Suppressor macrophage treated with lipopolysaccharide for 4 hours (primary cell): ENCODE measurements at places on chromosomes 3 and 15.

DNA sequence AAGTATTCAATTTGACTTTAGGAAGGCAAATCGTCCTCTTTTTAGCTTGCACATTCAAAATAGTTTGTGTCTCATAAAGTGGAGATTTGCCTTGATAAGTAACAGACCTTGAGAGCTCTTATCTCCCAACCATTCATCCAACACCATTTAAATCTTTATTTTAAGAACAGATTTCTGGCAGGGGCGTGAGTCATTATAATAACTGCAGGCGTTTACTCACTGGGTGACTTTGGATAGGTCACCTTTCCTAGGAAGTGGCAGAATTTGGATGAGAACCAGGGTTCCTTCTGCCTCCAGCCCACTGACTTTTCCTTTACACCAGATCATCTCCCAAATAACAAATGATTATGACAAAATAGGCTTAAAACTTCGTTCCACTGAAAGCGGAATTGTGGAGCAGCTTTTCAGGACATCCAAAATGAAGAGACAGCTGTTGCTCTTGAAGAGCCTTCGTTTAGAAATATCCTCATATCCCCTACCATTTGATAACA, 5.0 kb downstream of the LMCD1 start:
- DNase-seq: no peak

- no peak for DNase-seq
Observed at GRCh38 chr3:31968369-31968926, 12.6 kb downstream of the OSBPL10 start.

DNA sequence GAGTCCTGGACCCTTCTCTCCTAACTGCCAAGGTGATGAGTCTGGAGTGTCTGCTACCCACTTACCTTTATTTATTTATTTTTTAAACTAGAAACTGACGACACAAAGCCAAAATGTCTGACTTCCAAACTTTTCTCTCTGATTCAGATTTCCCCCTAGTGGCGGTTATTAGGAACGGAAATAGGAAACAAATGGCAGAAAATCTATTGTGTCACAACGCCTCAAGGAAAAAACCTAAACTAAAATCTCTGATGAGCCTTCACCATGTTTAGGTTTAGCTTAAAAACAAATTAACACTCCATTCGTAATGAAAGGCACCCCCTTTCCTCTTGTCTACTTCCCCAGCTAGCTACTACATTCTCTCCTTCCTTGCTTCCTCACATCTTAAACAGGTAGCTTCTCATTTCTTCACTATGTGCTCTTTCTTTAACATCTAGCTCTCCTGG, 94.0 kb upstream of the MEX3B start:
- peak; percentile 54 for DNase-seq

- DNase-seq: peak; percentile 36
Observed at GRCh38 chr3:197001972-197002700, 27.5 kb downstream of the MELTF start.

DNA sequence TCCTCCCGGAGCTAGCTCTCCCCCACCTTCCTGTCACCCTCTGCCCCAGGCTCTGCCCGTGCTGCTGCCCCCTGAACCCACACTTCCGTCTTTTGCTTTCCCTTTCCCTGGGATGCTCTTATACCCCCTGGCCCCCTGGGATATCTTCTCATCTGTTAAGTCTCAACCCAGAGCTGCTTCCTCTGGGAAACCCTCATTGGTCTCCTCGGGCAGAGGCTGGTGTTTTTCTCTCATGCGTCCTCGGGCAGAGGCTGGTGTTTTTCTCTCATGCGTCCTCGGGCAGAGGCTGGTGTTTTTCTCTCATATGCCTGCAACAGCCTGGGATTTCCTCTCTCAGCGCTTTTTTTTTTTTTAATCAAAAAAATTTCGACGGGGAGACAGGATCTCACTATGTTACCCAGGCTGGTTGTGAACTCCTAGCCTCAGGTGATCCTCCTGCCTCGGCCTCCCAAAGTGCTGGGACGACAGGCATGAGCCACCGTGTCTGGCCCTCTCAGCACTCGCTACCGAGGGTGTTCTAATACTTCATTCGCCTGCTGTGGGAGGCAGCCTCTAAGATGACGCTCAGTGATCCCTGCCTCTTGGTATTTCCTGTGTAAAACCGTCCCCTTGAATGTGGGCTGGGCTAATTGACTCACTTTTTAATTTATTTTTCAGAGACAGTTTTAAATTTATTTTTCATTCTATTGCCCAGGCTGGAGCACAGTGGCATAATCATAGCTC, 62.7 kb upstream of the TFRC start:
- DNase-seq: no peak

GRCh38 chr3:59709702-59710553, 660.1 kb upstream of the CFAP20DC start:
- peak; percentile 58 for DNase-seq

DNA sequence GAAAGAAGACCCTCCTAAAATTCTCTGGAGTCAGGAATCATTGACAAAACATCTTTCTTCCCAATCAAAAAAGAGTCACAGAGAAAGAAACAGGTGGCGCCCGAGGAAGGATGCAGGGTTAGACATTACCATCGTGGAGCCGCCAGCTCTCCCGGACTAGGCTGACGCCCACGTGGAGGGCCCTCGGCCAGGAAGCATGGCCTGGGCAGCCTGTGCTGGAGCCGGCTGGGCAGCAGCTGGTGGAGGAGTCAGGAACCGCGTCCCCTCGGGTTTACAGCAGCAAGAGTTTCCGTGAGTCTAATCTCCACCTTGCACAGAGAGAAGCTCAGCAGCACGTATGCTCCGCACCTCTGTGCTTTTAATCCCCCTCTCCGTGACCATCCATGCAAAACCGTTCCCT, 533.7 kb upstream of the ATP11B start:
- no peak for DNase-seq

DNA sequence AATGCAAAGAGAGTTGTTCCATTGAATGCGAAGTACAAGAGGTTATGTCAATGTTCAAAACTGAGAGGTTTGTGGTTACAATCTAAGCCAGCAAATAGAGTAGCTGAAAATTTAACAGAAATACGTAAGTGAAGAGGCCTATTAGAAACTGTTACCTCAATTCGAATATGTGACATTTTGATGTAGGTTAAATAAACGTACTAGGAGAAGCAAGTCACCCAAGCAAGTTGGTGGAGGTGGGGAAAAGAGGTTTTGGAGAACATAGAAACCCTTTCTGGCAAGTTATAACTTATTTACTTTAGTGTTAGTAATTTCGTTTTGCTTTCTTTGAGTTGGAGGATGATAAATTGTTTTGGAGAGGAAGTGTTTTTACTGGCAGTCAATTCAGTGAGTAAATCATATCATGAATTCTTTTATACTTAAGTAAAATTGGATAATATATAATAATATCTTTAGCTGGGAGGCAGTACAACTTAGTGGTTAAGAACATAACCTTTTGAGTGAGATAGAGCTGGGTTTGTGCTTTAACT, 91.2 kb upstream of the NAALADL2 start:
- no peak for DNase-seq

- DNase-seq: no peak
Observed at GRCh38 chr3:62135741-62136140, 237.6 kb downstream of the FEZF2 start.

DNA sequence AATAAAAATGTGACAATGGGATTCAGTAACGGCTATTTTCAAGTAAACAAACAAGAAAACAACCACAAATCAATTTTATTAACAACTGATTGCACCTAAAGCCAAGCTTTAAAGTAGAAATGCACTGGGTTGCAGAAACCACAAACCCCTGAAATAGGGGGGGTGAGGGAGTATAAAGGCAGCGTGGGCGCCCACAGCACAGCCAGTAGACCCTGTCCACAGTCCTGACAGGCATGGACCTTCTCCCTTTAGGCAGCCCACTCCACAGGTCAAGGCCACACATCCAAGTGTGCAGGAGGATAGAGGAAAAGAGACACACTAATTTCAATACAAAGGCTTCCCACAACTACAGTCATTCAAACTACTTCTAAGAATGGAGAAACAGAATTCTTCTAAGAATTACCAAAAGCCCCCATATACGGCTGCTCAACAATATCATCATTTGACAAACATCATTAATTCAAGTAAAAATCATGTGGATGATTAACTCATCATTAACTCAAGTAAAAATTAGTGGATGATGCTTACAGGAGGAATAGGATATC, 48.7 kb downstream of the CHSY1 start:
- DNase-seq: no peak

DNA sequence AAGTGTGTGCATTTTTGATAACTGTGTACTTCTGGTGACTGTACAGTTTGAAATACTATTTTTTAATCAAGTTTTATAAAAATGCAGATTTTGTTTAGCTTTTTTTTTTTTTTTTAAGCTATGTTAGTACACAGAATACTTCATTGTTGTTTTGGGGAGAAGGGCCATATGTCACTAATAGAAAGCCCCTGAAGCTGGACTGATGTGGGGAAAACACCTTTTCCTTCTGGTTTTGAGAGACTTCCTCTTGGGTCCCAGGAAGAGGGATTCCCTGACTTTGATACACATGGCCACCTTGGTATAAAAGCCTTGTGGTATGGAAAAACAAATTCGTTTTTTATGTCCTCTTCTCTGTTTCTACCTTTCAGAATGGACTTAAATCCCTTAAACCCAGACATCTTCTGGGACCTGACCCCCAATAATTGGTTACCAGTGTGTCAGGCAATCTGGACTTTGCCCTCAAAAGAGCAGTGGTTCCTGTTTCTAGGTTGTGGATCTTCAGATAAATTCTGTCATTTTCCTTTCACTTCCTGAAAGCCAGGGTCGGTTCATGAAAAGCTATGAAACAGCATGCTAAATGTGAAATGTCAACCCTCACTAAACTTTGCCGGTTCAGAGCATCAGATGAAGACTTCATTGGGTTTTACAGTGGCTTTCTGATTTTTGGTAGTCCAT, 31.1 kb upstream of the BLOC1S6 start:
- peak; percentile 70 for DNase-seq

DNA sequence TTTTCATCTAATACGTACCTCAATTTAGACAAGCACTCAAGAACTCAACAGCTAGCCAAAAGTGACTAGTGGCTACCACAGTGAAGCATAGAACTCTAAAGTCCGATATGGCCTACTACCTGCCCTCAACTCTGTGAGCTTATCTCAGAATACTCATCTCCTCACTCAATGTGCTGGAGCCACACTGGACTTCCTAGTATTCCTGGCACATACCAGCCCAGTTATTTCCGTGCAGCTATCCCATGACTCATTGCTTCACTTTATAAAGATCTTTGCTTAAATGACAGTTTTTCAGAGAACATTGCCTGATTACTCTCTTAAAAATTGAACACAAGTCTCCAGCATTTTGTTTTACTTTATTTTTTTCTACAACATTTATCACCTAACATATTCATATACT, 524.7 kb downstream of the PYDC2 start:
- DNase-seq: no peak

DNA sequence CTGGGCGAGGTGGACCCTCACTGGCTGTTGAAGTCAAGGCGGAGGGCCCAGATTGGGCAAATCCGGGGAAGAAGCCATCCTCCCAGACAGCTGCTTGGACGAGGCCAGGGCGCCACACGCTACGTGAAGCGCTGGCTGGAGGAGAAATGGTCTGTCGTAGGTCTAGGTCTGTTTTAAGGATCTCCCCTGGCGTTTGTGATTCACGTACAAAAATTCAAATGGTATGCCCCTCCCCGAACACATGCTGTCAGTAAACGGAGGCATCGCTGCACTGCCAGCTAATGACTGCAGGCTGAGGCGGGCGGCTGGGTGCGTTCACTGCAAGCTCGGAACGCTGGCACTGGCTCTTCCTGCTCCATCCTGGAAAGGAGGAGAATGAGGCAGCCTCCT, 69.9 kb downstream of the EPHB3 start:
- no peak for DNase-seq

DNA sequence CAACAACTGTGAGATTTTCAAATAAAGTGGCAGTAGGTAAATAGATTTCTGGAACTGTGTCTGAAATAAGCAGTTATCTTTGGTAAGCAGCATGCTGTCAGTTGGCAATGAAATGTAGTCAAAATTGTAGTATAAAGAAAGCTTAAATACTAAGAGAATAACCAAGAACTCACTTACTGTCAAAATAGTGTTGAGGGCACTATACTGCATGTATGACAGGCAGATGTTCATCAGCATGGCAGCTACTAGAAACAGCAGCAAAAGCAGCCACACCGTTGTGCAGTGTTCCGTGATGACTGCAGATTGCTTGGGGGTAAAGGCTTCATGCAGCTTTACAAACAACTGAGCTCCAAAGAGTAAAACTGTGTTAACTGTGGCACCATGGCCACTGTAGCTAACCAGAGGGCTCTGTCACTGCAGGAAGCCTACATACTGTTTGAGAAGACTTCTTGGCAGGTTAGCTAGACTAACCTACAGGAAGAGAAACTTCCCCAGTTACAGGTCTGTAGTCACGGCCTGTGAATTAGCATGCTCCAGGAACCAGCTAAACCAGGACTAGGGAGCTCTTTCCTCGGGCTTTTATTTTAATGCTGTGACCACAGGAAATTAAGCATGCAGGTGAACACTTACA, 459.7 kb downstream of the TBL1XR1 start:
- DNase-seq: no peak

DNA sequence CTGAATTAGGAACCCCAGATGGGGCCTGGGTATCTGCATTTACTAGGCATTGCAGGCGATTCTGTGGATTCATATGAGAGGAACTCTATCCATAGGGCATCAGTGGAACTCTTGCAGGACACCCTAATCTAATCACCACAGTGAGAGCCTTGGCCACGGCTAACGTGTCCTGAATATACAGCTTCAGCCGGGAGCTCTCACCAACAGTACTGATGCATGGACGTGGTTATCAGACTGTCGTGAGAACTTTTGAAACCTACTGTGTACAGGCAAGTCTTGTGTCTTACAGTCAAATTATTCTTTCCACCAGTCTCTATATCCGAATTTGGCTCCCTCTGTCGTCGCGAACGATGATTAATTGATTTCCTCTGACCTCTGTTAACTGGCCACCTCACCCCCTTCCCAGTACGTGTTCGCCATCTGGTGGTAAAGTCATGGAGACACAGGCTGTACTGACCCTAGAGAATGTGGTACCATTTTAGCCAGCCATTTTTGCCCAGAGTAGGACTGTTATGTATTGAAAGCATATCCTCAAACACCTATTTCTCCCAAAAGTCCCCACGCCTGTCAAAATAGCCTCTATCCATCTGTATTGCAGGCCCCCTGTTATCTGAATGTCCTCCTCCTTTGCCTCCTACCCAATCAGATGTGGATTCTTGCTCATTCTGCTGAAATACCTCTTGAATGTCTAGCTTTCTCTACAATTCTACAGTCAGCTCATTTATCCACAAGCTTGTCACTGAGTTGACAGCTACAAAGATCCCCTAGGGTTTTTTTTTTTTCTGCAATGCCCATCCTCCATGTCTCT, 39.7 kb downstream of the GLDN start:
- peak; percentile 90 for DNase-seq

- DNase-seq: no peak
Observed at GRCh38 chr15:63600001-63600615, 2.9 kb downstream of the FBXL22 start.

DNA sequence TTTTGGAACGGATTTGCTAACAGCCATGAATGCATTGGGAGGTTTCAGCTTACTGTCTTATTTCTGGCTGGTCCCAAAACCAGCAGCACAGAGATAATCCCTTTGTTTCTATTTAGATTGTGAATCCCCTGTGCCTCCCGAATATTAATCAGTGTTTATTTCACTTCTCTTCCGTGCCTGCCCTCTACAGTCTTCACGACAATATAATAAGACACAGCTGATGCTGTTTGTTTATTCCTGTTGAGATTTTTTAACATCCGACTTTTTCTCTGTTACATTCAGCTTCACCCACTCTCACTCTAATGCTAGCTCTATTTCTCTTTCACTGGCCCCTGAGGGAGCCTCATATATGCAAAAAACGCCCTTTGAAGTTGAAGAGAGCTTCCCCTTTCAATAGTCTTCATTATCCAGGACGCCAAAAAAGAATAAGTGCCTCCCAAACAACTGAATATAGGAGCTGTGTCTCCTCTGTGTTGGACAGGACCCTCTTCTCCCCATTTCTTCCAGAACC, 995.3 kb downstream of the ROBO2 start:
- no peak for DNase-seq
